ENCODE measurements at places on chromosomes 2 and 18. TPM values are rescaled to one million over a fixed set of nuclear protein-coding genes. Genes with fewer than 3 reads are reported as not detected.
A peak's percentile ranks its signal among the peaks of the same experiment; 100 is the strongest.

GRCh38 chr2:42337356-42337820, 23.6 kb downstream of the COX7A2L start:
- no peak for DNase-seq
- no peak overlapping the region for H3K4me3 ChIP-seq
- H3K27ac ChIP-seq, result no peak overlapping the region
- no peaks in the 10 kb centered on the region for H3K36me3 ChIP-seq
- H3K27me3 ChIP-seq, result no peaks in the 10 kb centered on the region

- no peaks in the 10 kb centered on the region for H3K4me1 ChIP-seq
- H3K36me3 ChIP-seq, result no peaks in the 10 kb centered on the region
- no peaks in the 10 kb centered on the region for H3K27me3 ChIP-seq
- H3K27ac ChIP-seq, result no peak overlapping the region
- DNase-seq, result no peak
- no peak overlapping the region for H3K4me3 ChIP-seq
These were observed 798.9 kb upstream of the PIK3C3 start for GRCh38 chr18:41155910-41156851.

- no peak overlapping the region for H3K27ac ChIP-seq
- no peak for DNase-seq
- no peaks in the 10 kb centered on the region for H3K4me1 ChIP-seq
- H3K36me3 ChIP-seq, result no peaks in the 10 kb centered on the region
These were observed 37.9 kb upstream of the ITGA4 start for GRCh38 chr2:181419129-181419855.

GRCh38 chr2:68791914-68792313, 57.3 kb downstream of the ARHGAP25 start:
- H3K36me3 ChIP-seq, result peaks cover 10% of the 10 kb centered on the region
- H3K4me3 ChIP-seq, result no peak overlapping the region
- peaks cover 15% of the 10 kb centered on the region for H3K4me1 ChIP-seq
- H3K27me3 ChIP-seq, result no peaks in the 10 kb centered on the region
- DNase-seq, result no peak
- peak overlapping the region; percentile 22 for H3K27ac ChIP-seq

DNA sequence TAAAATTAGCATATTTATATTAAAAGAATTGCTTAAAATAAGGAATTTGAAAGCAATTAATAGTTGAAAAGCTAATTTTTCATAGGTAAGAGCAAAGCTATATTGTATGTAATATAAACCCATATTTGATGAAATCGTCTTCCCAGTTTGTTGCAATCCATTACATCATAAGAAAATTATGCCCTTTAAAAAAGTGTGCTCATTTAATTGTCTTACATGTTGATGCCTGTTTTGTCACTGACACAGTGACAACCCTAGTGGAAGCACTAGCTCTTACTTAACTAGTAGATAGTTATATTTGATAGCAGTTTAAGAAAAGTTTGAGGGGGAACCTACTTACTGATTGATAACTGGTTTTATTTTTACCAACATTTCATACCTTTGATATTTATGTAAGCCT, 30.0 kb upstream of the IL18RAP start:
- H3K4me3 ChIP-seq, result no peak overlapping the region
- no peaks in the 10 kb centered on the region for H3K4me1 ChIP-seq
- H3K27ac ChIP-seq, result no peak overlapping the region
- no peak for DNase-seq
- peaks cover 3% of the 10 kb centered on the region for H3K36me3 ChIP-seq

DNA sequence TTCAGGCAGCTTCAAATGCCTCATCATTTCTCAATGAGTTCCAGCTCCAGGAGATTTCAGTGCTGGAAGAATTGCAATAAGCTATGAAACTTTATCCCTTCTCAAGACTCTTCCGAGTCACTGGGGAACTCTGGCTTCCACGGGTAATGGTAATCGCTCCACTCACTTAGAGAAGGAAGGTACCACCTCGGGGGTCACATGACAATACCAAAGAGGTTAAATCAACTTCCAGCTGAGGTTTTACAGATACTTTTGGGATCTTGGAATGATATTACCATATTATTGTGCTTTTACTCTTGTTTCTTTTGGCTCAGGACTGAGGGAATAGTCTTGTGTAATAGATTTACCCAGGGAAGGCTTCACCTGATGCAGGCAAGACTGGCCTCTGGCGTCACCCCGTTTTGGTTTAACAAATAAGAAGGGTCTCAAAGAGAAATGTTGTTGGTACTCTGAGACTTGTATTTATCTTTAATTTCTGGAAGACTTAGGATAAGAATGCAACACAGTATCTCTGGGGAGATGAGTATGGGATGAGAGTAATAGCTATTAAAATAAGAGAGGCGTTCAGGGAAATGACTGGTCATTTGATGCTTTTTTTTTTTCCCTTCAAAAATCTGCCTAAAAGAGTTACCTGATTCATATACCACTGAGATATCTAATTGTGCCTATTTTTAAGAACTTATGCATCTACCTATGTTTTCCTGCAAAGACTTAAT, 316.9 kb upstream of the ZEB2 start:
- no peak overlapping the region for H3K4me3 ChIP-seq
- no peaks in the 10 kb centered on the region for H3K4me1 ChIP-seq
- H3K27ac ChIP-seq, result no peak overlapping the region
- DNase-seq, result no peak
- no peaks in the 10 kb centered on the region for H3K36me3 ChIP-seq
- H3K27me3 ChIP-seq, result no peaks in the 10 kb centered on the region

- H3K4me1 ChIP-seq, result no peaks in the 10 kb centered on the region
- H3K36me3 ChIP-seq, result peaks cover 79% of the 10 kb centered on the region
- H3K27ac ChIP-seq, result no peak overlapping the region
- no peak overlapping the region for H3K4me3 ChIP-seq
- H3K27me3 ChIP-seq, result no peaks in the 10 kb centered on the region
These were observed 17.5 kb downstream of the STAT1 start for GRCh38 chr2:190996338-190996946.

DNA sequence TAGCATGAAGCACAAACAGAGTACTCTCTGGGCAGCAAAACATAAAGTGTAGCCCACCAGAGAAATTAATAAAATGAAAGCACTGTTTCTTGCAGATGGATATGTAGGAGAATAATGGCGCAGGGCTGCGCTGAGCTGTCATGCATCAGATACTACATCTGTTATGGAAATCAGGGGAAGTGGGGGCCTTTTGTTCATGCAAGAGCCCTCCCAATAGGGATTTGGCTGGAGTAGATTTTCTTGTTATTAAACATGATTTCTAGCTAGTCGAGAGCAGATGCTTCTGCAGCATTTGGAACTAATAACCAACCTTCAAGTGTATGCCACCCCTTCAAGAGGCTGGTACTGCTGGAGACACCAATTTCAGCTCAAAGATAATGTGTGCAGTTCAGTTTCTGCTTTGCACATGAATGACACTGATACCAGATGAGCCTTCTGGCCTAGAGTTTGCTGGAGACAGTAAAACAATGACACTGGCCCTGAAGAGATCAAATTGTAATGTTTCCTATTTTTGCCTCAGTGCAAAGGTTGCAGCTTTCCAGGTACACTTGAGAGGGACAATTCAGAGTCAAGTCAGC, 58.0 kb downstream of the RND3 start:
- H3K36me3 ChIP-seq, result no peaks in the 10 kb centered on the region
- no peaks in the 10 kb centered on the region for H3K27me3 ChIP-seq
- no peak for DNase-seq
- H3K4me1 ChIP-seq, result no peaks in the 10 kb centered on the region

PASK gene
- total RNA-seq, result 15.9 TPM

TDRD15 gene
- not detected for total RNA-seq

SNRPD1 gene
- total RNA-seq, result 11.7 TPM

DCDC2C gene
- not detected for total RNA-seq

Measured in upper lobe of left lung (tissue), 6 donors.